ENCODE measurements at places on chromosomes 1 and 21.

DNA sequence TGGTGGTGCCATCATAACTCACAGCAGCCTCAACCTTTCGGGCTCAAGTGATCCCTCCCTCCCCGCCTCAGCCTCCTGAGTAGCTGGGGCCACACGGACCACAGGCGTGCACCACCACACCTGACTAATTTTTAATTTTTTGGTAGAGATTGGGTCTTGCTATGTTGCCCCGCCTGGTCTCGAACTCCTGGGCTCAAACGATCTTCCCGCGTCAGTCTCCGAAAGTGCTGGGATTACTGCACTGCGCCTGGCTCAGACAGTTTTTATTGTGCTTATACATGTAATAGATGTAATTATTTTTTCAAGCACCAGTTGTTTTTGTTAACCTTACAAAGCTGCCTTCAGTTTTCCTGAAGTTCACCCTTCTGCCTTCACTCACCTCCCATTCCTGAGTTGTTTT lies 38.0 kb upstream of the HMGN1 start:
- DNase-seq = no peak

DNA sequence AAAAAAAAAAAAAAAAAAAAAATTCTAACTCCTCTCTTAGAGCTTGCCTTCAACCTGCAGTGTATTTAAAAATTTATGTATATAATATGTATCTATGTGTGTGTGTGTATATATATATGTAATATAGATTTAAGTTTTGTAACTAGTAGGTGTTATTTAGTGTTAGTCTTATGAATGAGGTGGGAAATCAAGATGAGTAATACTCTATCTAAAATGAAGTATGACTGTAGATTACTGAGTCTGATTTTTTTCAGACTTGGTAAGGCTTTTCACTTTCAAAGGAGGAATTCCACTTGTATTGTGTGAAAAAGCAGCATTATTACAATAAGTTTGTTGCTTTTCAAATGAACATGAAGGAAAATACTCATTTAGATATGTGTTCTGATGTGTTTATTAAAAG lies 5.4 kb upstream of the DNM3 start:
- DNase-seq = no peak

- no peak for DNase-seq
These were observed 275.0 kb downstream of the AKT3 start for GRCh38 chr1:243575070-243575469.

DNA sequence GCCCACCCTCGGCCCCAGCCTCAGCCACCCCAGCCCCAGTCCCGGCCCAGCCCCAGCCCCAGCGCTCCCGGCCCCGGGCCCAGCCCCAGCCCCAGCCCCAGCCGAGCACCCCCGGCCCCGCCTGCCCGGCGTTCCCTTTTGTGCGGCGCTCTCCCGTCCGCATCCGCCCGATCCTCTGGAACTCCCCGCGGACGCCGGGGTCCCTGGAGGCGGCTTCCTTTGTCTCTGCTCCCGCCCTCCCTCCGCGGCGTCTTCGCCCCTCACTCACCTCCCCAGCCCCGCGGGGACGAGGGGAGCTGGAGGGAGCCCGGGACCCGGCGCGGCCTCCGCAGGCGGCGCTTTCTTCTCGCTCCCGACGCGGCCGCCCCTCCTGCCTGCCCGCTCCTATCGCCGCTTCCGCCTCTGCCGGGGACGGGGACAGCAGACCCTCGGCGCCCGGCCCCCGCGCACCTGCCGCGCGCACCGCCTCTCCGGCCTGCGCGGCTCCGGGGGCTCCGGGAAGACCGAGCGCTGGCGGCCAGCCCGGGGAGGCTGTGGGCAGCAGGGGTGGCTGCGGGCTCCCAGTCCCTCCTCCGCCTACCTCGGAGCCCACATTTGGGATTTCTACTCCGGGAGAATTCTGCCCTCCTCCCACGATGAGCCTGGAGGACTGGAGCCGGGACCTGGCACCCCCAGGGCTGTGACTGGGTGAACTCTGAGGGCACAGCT lies 14.0 kb downstream of the AGRN start:
- DNase-seq = no peak

DNA sequence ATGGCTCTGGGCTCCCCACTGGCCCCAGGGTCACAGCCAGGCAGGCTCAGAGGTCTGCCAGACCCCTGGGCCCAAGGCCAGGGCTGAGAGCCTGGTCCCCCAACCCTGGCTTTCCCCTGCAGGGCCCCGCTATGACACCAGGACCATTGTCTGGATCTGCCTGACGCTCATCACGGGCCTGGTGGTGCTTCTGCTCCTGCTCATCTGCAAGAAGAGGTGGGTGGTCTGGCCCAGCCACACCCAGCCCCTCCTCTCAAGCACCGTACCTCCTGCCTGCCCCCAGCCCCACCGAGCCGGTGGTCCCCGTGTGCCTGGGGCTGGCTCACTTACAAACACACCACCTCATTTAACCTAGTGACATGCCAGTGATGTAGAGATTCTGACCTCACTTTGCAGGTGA lies 31.8 kb downstream of the EPHA8 start:
- DNase-seq = no peak

- DNase-seq = no peak
These were observed 16.2 kb downstream of the PI4KB start for GRCh38 chr1:151311011-151311410.

DNA sequence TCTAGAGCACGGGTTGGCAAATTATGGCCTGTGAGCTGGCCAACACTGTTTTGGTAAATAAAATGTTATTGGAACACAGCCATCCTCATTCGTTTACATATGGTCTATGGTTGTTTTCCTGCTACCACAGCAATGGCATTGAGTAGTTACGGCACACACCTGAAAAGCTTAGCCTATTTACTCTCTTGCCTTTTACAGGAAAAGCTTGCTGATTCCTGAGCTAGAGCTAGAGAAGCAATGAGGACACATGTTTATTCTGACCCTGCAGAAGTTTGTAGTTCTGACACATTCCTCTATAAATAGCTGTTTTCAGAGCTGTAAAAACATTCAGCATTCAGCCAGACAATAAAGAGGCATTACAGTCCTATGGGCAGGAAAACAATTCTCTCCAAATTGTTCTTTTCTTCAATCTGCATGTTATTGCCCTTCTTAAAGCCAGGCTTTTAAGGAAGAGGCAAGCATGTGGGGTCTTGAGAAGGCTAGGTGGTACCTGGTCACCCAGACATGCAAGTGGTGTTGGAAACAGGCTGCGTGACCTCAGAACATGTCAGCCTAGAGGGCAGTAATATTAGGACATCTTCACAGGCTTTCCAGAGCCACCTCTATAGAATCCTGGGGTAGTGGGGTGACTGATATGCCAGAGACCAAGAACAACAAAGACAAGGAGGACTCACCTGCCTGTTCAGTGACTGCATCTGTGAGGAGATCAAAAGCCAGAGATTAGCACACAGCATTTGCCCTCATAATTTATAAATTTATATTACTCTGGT lies 1.6 kb downstream of the FCRL2 start:
- no peak for DNase-seq

- no peak for DNase-seq
These were observed 15.1 kb downstream of the MIIP start for GRCh38 chr1:12034381-12034801.

DNA sequence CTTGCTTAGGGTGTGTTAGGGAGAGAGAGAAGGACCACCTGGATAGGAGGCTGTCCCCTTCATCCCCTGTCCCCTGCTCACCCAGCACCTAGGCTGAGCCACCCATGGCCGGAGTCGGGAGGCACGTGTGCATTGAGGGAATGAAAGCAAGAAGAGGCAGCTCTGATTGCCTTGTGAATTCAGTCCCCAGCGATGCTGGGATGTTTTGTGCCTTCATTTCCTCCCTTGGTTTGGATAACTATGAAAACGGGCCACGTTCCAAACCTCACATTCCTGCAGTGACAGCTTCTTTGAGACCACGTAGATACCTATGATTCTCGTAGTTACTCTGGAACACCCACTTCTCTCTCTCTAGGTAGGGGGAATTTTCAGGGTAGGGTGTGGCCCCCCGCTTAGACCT lies 67.1 kb downstream of the MAN1C1 start:
- no peak for DNase-seq

- no peak for DNase-seq
These were observed 45.2 kb upstream of the C1orf198 start for GRCh38 chr1:230913496-230913895.

DNA sequence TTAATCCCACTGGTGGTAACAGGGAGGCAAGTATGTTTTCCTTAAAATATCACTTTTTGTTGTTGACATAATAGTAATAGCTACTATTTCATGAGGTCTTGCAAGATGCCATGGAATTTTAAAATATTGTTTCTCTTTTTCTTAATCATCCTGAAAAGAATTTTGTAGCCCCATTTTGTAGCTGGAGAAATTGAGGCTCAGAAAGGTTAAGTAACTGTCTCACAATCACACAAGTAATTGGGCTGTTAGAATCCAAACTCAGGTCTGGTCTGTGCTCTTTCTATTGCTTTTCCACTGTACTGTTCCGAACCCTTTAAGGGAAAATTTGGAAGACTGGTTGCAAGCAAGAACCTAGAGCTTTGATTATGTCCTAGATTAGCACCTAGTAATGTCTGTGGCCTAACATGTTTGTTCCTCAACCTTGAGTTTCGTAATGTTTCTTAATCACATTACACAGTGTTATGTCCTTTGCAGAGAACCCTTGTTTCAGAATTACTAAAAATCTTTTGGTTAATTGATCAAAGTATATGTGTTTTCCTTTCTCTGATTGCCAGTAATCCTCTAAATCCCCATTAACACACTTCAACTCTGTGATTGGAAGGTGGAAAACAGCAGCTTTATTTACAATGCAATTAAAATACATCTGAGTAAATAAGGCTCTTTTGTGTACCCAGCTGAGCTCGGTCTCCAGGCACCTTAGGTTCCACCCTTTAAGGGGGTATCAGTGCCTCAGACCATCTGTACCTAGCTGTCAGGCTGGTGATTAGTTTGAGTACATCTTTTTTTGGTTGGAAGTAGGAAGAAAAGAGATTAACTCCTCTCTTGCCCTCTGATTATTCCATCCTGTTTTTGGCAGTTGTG lies 10.4 kb downstream of the LRRC42 start:
- DNase-seq = no peak

GRCh38 chr1:33473900-33474299 lies 1.5 kb downstream of the ZSCAN20 start:
- no peak for DNase-seq

DNA sequence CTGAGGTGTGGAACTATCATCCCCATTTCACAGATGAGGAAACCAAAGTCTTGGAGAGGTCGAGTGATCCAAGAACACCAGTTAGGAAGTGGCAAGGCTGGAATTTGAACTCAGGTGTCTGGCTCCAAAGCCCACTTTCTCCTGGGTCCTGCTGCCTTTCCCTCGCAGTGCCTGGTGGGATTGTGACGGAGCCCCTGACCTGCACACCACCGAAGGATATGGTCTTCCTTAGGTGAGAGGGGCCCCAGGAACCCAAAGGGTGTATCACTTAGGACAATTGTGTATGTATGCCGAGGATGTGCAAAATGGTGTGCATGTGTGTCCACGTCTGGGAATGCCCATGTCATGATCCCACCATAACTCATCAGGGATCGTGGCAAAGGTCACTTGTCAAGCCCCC lies 392.7 kb downstream of the MATN1 start:
- DNase-seq = no peak

DNA sequence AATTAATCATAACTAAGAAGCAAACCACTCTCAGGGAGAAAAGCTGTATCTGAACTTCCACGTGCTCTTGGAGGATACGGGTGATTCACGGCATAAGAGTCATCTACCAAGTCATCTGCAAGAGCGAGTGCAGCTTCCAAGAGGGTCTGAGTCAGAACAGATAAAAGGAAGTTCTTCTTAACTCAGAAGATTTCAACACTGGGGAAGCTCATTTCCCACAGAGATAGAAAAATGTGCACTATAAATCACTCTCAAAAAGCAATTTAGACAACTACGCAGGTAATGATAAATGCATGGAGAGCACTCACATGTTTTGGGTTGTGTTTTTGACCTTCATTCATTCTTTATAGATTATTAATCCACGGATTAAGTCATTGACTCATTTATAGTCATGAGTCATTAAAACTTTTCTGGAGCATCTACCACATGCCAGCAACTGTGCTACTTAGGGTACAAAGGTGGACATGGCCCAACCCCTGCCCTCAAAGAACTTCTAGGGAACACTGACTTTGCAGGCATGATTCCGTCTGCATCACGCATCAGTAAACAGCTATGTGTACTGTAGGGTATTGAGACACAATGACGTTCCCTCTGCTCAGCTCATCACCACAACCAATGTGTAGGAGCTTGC lies 20.8 kb downstream of the KCNJ15 start:
- no peak for DNase-seq

- no peak for DNase-seq
These were observed 28.8 kb upstream of the PEF1 start for GRCh38 chr1:31673433-31673832.

- DNase-seq = no peak
These were observed 75.7 kb downstream of the AJAP1 start for GRCh38 chr1:4730078-4730477.

GRCh38 chr1:207030522-207031009 lies 2.0 kb downstream of the C1orf116 start:
- DNase-seq = no peak

- no peak for DNase-seq
These were observed 182.2 kb downstream of the AJAP1 start for GRCh38 chr1:4836574-4836973.

DNA sequence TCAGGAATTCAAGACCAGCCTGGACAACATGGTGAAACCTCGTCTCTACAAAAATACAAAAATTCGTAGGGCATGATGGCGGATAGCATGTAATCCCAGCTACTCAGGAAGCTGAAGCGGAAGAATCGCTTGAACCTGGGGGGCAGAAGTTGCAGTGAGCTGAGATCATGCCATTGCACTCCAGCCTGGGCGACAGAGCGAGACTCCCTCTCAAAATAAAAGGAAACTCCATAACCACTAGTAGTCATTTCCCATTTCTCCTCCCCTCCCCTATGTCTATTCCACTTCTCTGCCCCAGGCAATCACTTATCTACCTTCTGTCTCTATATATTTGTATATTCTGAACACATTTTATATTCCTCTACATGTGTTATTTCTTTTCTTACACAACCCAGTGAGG lies 4.0 kb upstream of the CEP350 start:
- DNase-seq = no peak

All from activated CD4-positive, CD25-positive, alpha-beta regulatory T cell (primary cell).